ENCODE measurements at places on chromosomes 3 and 15.

DNA sequence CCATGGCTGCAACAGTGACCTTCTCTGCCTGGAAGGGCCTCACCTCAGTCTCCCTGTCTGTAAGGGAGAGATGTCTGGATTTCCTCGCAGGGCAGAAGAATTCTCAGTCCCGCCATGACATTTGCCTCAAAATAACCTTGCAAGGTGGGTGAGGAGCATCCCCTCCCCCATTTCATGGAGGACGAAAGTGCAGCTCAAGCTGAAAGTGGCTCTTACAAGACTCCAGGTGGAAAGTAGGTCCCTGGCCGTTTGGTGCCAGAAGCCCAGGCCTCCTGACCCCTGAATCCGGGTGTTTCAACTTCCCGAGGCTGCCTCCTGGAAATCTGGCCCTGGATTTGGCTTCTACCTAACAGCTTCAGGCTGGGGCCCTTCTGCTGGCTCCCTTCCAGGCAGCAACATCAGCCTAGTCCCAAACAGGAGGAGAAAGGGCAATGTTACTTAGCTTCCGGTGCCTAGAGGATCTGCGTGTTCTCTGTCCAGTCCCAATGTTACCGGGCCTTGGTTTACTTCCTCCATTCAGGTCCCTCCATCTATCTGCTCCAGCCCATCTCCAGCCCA, 769 bp upstream of the CSPG4 start:
- DNase-seq = no peak

GRCh38 chr3:108489776-108490175, 20.6 kb downstream of the MYH15 start:
- peak; percentile 69 for DNase-seq

DNA sequence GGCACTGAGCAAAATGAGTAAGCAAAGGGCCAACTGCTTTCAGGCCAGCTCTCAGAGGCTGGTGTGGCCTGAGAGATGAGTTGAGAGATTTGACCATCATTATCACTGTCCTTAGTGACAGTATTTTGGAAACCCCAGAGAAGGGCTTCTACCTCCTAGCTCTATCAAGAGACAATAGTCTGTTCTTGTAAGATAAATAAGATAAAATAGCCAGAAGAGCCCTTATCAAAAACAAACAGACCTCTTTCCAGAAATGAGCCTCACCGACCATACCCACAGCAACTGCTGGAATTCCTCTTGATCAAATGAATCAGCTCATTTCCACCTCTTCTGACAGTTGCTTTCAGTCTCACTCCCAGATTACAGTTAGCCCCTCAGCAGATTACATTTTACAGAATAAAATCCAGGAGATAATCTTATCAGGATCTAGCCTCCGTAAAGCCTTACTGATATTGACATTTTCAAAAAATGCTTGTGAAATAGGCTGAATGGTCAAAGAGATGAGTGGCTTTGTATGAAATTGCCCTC, 4.5 kb downstream of the HDC start:
- DNase-seq = no peak

DNA sequence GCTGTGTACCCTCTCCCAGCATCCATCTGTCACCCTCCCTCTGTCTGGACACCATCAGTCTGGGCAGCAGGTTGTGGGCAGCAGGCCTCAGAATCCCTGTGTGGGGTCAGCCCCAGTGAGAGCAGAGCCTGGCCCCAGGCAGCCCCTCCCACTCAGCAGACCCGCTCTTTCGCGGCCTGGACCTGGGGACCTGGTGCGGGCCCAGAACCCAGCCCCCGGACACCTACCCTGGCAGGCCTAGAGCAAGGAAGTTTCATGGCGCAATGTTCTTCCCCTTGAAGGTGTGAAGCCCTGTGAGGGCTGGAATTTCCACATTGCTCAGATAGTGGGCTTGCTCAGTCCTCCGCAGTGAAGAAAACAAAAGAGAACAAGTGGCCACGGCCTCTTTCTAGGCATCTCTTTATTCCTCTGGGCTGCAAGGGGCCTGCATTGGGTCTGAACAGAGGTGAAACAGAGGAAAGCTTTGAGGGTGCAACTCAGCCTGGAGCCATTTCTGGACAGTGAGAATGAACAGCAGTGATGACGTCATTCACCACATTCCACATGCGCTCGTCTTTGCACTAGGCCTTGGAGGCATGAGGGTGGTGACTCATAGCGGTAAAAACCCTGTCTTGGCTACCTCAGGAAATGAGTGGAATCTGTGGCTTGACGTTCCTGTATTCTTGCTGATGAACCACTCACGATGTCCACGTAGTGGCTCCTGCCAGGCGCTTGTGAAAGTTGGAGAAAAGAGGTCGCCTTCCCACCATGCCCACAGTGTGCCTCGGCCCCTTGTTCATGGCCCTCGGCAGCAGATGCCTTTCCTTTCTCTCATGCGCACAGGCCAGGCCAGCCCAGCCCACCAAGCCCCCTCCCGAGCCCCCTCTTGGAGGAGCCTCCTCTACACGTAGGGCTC, 66.1 kb downstream of the SLC30A4 start:
- peak; percentile 82 for DNase-seq

DNA sequence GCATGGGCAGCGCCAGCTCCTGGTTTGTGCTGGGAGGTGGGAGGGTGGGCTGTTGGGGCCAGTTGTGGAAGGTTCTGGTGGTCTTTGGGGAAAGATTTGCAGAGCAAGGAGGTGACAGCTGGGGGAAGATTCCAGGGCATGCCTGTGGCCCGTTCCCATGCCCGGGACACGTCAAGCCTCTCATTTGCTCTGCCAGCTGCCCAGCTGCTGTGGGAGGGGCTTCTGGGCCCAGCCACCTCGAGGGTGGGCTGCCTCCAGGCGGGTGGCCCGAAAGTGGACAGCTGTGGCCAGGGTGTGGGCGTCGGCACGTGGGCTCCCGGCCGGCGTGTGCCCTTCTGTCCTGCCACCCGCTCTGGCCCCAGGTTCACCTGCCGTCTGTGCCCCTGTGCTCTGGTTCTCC, 17.2 kb downstream of the PLXNA1 start:
- DNase-seq = no peak

DNA sequence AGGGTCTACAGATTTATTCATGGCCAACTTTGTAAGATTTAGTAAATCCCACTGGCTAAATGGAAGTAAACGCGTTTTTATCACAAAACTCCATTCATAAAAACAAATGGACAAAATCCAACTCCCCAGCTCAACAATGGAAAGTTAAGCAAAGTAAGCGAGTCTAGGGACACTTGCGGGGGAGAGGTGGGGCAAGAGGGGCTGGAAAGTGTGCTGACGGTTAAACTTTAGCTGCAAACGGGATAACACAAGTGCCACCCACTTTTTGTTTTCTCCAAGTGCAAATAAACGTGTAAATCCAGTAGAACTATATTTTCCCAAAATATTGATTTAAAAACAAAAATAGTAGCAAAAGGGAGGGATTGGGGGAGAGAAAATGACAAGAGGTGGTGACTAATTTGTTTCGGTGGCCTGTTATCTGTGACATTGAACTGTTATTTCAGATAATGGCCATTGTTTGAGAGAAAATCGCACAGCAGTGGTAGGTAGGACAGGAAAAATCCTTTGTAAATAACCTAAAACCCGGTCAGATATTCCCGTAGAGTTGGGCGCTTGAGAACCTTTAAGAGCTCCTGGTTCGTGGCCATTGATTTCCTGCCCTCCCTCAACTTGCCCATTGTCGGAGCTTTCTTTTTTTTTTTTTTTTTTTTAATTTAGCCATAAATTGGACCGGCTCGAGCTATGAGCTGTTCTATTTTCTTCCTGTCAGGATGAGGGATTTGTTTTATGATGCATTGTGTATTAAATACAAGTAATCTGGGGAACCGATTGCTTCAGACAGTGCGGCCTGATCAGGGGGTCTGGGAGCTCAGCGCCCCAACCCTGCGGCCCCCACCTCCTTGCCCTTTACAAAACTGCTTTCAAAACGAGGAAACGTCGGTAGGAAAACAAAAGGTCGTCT, 514.8 kb downstream of the MECOM start:
- DNase-seq = no peak

DNA sequence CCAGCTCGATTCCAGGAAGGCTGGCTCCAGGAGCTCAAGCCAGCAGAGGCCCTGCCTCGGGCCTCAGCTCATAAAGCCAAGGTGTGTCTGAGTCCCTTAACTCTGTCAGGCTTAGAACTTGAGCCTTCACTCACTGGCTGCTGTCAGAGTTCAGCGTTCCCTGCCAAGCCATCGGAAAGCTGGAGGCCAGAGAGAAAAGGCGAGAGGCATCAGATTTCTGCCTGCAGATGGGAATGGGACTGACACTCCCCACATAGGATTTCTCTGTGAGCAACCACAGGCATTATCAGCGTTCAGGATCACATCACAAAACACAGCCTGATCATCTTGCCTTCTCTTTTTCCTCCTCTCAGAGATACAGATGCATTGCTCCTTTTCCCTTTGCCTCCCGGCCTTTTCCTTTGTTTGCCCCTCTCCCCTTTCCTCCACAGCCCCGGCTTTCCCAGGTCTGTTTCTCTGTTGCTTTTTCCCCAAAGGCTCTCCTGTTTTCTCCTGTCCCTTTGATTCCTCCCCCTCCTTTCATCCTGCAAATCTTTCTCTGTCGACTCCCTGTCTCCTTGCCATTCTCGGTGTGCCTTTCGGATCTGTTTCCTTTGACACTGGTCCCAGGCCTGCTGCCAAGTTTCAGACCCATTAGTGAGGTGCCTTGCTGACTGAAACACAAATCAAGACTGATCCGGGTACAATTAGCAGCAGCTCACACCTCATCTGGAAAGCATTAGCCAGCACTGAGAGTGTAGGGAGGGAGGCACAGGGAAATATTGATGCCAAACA, 44.5 kb upstream of the BOC start:
- DNase-seq = no peak

GRCh38 chr15:60525341-60526039, 46.5 kb upstream of the ICE2 start:
- DNase-seq = no peak

GRCh38 chr3:149486726-149487125, 12.2 kb downstream of the TM4SF4 start:
- no peak for DNase-seq

GRCh38 chr15:79329171-79329611, 18.3 kb downstream of the TMED3 start:
- DNase-seq = no peak

DNA sequence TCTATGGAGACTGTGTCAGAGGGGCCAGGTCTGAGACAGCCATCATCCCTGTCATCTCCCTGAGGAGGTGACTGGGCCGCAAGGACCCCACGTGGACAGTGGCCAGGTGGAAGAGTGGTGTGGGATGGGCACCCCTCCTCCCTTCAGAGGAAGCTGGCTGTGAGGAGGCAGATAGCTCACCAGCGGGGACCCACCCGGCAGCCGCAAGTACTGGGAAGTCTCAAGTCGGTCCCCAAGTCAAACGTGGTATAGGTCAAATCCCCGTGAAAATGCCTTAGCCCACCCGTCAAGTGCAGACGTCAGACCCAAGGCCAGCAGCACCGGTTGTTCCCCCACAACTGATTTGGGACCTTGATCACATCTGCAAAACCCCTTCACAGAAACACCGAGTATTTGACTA, 12.3 kb upstream of the KLF13 start:
- DNase-seq = no peak

DNA sequence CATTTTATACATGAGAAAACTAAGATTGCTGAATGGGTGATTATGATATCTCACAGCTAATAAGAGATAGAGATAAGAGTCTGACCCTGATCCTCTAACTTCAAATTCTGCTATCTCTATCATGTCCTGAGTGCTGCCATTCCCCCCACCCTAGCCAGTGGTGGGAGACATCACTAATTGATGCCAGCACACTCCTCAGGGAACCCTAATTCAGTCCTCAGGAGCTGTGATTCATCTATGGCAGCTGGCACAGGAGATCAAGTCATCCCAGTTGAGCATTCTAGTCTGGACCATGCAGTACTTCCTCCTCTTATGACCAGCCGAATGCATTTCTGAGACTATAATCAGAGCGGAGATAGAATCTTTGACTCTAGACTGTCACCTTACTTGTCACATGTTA, 71.9 kb downstream of the SYNM start:
- no peak for DNase-seq

- DNase-seq = no peak
Observed at GRCh38 chr3:110323349-110323748, 748.3 kb upstream of the NECTIN3 start.

GRCh38 chr3:140420621-140421357, 257.1 kb upstream of the TRIM42 start:
- no peak for DNase-seq

Measured in CD4-positive, alpha-beta T cell treated with Interleukin-12 subunit alpha and Interleukin-12 subunit beta, for 1 hour (primary cell).